Activated CD8-positive, alpha-beta T cell treated with anti-CD3 and anti-CD28 coated beads for 36 hours (primary cell): ENCODE measurements at places on chromosomes 5 and 9. TPM values are rescaled to one million over a fixed set of nuclear protein-coding genes. Genes with fewer than 3 reads are reported as not detected.

GRCh38 chr5:181099602-181100086 is 31.3 kb downstream of the OR2V1 start:
- H3K36me3 ChIP-seq = peaks cover 2% of the 10 kb centered on the region
- H3K27ac ChIP-seq = no peak overlapping the region
- H3K27me3 ChIP-seq = peaks cover 36% of the 10 kb centered on the region
- H3K4me1 ChIP-seq = peaks cover 4% of the 10 kb centered on the region
- peak overlapping the region; percentile 15 for H3K4me3 ChIP-seq
- DNase-seq = no peak

DNA sequence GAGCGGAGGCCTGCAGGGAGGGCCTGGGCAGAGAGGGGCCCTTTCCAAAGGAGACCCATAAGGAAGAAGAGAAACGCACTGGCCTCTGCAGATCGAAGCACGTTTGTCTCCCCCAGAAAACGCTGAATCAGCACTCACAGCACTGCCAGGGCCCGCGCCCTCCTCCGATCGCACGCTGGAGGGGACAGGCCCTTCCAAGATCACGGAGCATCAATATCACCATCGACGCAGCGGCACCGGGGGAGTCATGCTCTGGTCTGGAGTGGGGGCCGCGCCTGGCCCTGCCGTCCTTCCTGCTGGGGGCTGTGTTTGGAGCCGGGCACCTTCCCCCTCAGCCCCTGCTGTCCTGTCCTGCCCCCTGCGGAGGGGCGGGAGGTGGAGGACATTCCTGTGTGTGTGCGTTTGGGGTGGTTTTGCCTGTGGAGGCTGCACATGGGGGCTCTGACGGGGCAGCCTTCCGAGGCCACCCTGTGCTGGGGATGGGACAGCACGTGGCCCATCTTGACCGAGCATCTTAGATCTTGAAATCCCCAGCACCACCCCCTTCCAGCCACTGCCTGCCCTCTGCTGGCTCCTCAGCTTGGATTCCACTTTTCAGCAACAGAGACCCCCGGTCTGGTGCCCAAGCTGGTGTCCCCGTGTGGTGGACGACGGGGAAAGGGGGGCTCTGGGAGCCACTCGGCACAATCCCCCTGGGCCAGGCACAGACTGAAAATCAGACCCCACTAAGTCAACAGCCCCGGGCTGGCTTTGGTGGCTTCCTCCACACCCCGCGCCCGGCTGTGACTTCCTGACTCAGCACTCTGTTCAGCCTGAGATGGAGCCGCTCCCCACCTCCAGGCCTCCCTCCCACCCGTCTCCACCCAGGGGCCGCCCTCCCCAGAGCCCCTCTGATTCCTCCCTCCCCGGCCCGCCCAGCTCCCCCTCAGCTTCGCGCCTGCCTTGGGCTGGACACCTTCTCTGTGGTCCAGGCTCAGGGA is 8.3 kb downstream of the TMEM250 start:
- peaks cover 20% of the 10 kb centered on the region for H3K36me3 ChIP-seq
- H3K27me3 ChIP-seq = no peaks in the 10 kb centered on the region
- H3K4me1 ChIP-seq = peaks cover 76% of the 10 kb centered on the region
- peak overlapping the region; percentile 98 for H3K27ac ChIP-seq

GRCh38 chr5:318931-319601 is 2.4 kb upstream of the AHRR start:
- H3K4me3 ChIP-seq = no peak overlapping the region
- H3K36me3 ChIP-seq = peaks cover 11% of the 10 kb centered on the region
- DNase-seq = no peak
- peaks cover 27% of the 10 kb centered on the region for H3K4me1 ChIP-seq

DNA sequence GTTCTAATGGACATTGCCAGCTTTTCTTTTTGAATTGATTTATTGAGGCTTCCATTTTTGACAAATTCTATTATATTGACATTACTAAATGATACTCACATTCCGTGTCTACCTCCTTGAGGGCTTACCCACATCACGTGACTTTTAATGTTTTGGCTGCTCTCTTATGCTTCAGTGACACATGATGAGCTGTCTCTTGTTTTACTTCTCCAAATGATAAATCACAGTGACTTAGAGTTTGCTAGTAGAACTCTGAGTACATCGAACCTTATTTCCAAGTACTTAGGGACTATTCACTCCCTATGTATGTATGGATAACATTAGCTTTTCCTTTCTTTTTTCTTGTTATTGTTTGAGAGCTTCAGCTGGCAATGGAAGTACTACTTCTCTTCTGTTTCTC is 169.8 kb upstream of the KCNN2 start:
- no peaks in the 10 kb centered on the region for H3K4me1 ChIP-seq
- H3K4me3 ChIP-seq = no peak overlapping the region
- H3K36me3 ChIP-seq = no peaks in the 10 kb centered on the region
- no peak overlapping the region for H3K27ac ChIP-seq

- no peak overlapping the region for H3K4me3 ChIP-seq
- no peak overlapping the region for H3K27ac ChIP-seq
- H3K36me3 ChIP-seq = no peaks in the 10 kb centered on the region
Measured at GRCh38 chr9:112780450-112781036, 30.0 kb downstream of the SNX30 start.

DNA sequence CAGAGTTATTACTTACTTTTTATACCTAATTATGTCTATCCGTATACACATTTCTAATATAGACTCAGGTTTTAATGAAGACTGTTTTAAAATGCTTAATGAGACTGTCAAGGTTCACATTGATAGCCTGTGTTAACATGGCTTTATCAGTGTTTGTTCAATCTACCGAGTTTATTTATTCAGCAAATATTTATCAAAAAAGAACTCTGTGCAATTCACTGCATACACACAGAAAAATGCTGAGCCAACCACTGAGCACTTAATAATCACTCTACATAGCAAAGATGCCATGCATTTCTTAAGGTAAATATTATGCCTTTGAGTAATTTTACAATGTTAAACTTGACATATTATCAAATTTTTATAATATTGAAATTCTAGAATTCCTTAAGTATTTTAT is 428.2 kb downstream of the ANXA1 start:
- no peaks in the 10 kb centered on the region for H3K4me1 ChIP-seq
- H3K4me3 ChIP-seq = no peak overlapping the region
- H3K27me3 ChIP-seq = no peaks in the 10 kb centered on the region
- H3K27ac ChIP-seq = no peak overlapping the region
- no peak for DNase-seq

DNA sequence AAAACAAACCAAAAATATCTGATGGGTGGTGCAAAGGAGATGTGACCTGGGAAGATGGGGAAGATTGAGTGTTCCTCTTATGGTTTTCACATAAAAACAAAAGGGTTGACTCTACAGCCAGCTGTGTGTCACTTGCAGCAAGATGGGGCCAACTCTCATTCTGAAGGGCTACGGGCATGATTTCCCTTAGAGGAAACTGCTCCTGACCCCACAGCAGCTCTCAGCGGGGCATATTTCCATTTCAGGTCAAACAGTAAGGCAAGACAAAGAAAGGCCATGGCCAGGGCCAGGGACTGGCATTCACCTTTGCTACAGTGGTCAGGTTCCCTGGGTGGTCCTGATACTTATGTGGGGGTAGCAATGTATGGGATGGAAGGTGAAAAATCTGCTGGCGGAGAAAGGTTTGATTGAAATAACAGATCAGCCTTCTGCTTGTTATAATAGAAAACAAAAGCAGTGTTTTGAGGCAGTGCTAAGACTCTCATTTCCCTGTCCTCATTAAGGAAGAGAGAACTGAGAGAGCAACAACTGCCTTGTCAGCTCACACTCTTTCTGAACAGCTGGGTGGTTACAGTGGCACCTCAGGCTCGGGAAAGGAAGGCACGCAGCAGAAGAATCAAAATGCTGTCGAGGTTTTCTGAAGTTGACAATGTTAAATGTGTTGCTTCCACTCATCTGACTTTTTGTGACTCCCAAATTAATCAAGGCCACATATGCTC is 120.7 kb upstream of the PCA3 start:
- H3K4me3 ChIP-seq = no peak overlapping the region
- no peaks in the 10 kb centered on the region for H3K36me3 ChIP-seq
- H3K4me1 ChIP-seq = no peaks in the 10 kb centered on the region
- no peak for DNase-seq

GRCh38 chr5:123036391-123037103 is at the start of gene PPIC:
TSS of gene PPIC (minus strand) at chr5:123036725. CDS start at chr5:123036625, 100 bp downstream.
- H3K4me3 ChIP-seq = peak within 1 kb of the TSS; percentile 53
- peaks cover 9% of the 10 kb centered on the region for H3K4me1 ChIP-seq
- DNase-seq = peak; percentile 11
- no peaks in the 10 kb centered on the region for H3K36me3 ChIP-seq
- H3K27ac ChIP-seq = no peak within 1 kb of the TSS
- H3K27me3 ChIP-seq = peaks cover 47% of the 10 kb centered on the region

DNA sequence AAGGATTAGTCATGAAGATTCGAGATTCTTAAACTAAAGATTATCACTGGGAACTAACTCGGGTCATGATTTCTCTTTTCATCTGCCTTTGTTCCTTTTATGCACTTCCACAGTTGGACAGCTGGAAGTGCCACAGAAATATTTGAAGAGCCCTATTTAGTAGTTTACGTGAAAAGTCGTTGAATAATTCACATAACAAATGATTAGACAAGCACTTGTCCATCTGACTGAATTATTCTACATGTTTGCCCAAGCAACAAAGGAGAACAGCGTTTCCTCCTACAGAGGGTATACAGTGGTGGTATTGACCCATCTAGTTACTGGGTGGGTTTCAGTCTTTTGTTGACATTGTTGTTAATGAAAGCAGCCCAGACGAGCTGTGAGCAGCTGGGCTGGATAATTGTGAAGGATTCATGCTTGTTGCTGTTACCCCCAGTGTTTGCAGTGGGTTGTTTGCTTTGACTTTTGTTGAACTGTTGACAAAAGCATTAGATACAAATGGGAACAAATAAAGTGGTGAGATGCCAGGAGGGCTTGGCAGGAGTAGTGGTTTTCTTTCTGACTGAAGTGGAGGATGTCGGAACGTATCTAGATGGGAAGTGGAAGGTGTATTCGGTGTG is 96.2 kb downstream of the TLE4 start:
- no peak overlapping the region for H3K4me3 ChIP-seq
- no peaks in the 10 kb centered on the region for H3K27me3 ChIP-seq
- H3K27ac ChIP-seq = no peak overlapping the region
- peaks cover 17% of the 10 kb centered on the region for H3K36me3 ChIP-seq
- no peak for DNase-seq

- no peaks in the 10 kb centered on the region for H3K27me3 ChIP-seq
- H3K36me3 ChIP-seq = no peaks in the 10 kb centered on the region
- no peak overlapping the region for H3K27ac ChIP-seq
- no peak for DNase-seq
- H3K4me3 ChIP-seq = no peak overlapping the region
- H3K4me1 ChIP-seq = peaks cover 2% of the 10 kb centered on the region
Measured at GRCh38 chr5:21820527-21820926, 1032.6 kb downstream of the CDH12 start.

- H3K4me1 ChIP-seq = peaks cover 80% of the 10 kb centered on the region
- H3K36me3 ChIP-seq = peaks cover 14% of the 10 kb centered on the region
- peak overlapping the region; percentile 88 for H3K27ac ChIP-seq
- peak overlapping the region; percentile 34 for H3K4me3 ChIP-seq
- DNase-seq = peak; percentile 20
Measured at GRCh38 chr5:10631316-10631996, 67.6 kb downstream of the ANKRD33B start.

DNA sequence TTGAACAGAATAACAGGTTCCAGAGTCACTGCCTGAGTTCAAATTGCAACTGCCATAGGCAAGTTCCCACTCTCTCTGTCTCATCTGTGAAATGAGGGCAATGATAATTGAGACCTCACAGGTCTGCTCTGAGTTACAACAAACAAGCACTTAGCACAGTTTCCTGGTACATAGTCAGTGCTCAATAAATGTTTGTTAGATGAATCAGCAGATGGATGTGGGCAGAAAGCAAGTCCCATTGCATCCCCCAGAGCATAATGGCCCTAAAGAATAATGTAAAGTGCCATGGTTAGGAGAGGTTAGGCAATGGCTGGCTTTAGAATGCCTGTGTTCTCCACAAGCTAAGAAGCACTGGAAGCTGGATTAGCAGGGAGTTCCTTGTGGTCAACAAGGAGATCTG is 136.5 kb upstream of the LARP1 start:
- no peaks in the 10 kb centered on the region for H3K4me1 ChIP-seq
- H3K36me3 ChIP-seq = no peaks in the 10 kb centered on the region
- H3K27ac ChIP-seq = no peak overlapping the region
- H3K4me3 ChIP-seq = no peak overlapping the region

- no peak overlapping the region for H3K4me3 ChIP-seq
- peaks cover 42% of the 10 kb centered on the region for H3K36me3 ChIP-seq
- no peak for DNase-seq
- no peak overlapping the region for H3K27ac ChIP-seq
- peaks cover 16% of the 10 kb centered on the region for H3K4me1 ChIP-seq
Measured at GRCh38 chr5:111422747-111423720, 89.3 kb downstream of the STARD4 start.

The SRD5A1 gene
- 12.4 TPM for total RNA-seq

The ANKRD18B gene
- total RNA-seq = not detected

The SKIC3 gene
- 70.0 TPM for total RNA-seq

The NEUROG1 gene
- total RNA-seq = not detected

The DMRT2 gene
- total RNA-seq = not detected

The DMGDH gene
- 1.3 TPM for total RNA-seq
